ENCODE measurements at places on chromosomes 12 and 14.

GRCh38 chr12:57025196-57025595 is 8.9 kb upstream of the TAC3 start:
- no peak for DNase-seq

GRCh38 chr14:85479306-85479705 is 50.6 kb upstream of the FLRT2 start:
- no peak for DNase-seq

DNA sequence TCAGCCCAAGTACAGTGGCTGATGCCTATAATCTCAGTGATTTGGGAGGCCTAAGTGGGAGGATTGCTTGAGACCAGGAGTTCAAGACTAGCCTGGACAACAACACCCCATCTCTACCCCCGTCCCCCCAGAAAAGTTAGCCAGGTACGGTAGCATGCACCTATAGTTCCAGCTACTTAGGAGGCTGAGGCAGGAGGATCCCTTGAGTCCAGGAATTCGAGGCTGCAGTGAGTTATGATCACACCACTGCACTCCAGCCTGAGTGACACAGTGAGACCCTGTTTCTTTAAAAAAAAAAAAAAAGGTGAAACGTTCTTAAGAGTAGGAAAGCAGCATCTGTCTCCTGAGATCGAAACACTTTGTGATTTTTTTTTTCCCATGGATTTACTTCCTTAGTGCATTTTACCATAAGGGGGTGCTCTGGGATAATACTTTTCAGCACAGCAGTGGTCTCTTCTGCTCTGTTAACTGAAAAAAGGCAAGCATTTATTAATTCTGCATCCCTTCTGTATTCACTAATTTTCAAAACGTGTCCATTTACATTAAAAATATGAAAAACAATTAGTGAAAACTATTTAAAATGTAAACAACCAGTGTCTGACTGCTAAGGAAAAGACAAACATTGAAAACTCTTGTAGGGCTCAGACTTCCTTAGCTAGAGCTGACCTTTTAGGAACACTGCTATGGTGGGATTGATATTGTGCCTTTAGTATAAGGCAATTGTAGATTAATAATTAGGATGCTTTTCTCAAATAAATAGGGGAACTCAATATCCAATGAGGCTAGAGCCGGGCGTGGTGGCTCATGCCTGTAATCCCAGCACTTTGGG is 31.2 kb upstream of the USP44 start:
- DNase-seq, result no peak

DNA sequence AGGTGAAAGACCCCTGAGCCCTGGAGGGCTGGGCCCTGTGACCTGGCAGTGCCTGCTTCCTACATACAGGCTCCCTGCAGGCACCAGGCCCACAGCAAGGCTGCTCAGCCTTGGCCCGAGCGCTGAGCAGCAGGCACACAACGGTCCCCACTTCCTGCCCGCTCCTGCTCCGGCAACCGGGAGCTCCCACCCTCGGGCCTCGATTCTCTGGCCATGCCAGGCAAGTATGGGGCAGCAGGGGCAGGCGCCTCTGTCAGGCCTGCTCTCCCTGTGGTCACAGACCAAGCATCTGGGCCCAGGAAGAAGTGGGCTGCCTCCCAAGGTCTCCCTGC is 30.6 kb upstream of the NUDT14 start:
- DNase-seq, result no peak

DNA sequence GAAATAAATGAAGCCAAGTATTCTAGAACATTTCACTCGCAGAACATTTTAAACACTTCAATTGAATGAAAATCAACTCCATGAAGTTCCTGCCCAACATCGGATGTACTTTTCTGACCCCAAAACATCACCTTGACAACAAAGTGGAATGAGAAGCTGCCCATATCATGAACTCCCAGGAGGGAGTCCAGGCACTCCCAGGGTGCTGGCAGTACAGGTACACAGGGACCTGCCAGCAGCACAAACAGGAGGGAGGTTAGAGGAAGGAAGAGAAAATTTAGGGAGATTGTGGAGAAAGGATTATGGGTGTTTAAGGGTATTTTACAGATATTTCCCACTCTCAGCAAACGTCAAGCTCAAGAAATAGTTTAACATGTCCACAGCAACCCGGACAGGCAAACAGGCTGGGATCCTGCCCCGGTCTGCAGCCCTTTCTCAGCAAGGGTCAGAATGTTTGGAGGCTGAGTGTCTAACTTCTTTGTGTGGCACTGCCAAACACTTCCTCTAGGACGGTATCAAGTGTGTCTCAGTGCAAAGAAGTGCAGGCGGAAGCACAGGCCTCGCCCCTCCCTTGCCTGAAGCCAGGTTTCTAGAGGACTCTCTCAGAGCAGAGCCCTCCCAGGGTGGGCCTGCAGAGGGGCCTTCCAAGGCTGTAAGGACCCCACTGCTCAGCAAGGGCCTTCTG is 72.2 kb downstream of the SETD3 start:
- DNase-seq, result no peak

DNA sequence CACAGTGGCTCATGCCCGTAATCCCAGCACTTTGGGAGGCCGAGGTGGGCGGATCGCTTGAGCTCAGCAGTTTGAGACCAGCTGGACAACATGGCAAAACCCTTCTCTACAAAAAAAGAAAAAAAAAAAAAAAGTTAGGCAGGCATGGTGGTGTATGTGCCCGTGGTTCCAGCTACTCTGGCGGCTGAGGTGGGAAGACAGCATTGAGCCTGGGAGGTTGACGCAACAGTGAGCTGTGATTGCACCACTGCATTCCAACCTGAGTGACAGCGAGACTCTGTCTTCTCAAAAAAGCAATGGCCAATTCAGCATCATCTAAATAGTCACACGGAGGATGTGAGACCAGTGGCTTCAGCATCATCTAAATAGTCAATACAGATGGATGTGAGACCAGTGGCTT is 10.4 kb upstream of the SAMD4A start:
- DNase-seq, result no peak

DNA sequence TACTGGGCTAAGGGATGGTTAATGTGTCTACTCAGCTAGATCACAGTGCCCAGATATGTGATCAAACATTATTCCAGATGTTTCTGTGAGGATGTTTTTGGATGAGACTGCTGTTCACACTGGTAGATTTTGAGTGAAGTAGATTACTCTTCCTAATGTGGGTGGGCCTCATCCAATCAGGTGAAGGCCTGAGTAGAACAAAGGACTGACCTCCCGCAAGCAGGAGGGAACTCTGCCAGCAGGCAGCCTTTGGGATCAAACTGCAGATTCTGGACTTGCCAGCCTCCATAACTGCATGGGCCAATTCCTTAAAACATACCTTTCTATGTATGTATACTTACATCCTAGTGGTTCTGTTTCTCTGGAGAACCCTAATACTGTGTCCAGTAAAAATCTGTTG is 219.3 kb downstream of the APAF1 start:
- DNase-seq, result no peak

- no peak for DNase-seq
Observed at GRCh38 chr14:104577426-104577825, 2.1 kb upstream of the C14orf180 start.

GRCh38 chr12:130339951-130340350 is 2.3 kb downstream of the PIWIL1 start:
- no peak for DNase-seq

DNA sequence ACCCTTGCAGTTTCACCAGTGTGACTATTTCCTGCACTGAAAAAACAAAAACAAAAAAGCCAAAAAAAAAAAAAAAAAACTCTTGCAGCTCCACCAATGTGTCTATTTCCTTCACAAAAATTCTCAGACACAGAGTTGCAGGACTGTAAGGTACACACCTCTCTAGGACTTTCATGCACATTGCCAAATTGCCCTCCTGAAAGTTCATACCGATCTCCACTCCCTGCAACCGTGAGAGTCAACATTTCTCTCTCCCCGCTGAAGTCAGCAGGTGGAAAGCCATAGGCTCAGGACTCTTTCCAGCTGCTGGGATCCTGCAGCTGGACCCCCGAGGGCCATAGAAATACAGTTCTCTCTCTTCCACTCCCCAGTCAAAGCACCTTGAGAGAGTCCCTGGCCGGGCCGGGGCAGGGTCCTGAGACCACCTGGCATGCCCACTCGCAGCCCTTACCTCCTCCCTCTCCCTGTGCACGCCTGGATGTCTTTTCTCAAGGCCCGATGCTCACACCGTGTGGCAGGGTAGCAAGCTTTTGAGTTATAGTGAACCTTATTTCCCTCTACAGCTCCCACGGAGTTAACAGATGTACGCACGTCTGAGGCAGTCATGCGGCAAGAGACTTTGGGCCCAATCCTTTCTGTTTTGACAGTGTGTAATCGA is 23.6 kb downstream of the MMAB start:
- no peak for DNase-seq

DNA sequence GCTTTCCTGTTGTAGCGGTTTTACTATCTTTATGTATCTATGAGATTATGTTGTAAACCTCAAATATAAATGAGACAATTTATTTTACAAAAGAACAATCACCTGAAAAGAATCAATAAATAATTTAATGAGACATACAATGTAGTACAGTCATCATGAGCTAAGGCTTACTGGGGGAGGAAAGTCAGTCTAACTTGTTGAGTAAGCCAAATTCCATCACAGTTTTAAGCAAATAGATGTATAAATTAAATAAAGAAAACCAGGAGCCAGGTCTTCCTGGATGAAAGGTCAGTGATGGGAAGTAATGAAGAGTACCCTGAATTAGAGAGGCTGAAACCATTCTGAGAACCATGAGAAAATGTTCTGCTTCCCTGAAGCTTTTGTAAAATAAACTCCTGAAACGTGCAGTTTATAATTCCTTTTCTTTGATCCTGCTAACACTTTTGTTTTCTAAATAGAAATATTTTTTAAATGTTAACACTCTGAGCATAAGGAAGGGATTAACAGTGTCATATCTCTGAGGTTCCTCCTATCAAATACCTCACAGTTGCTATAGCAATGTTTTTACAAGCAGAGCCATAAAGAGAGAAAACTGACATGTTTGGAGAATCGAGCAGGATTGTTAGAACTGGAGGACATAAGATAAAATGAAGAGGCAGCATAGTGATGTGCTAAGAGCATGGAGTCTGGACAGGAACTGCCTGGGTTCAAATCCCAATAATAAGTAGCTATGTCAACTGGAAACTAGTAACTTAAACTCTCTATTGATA is 444.9 kb upstream of the FOXG1 start:
- DNase-seq, result no peak

DNA sequence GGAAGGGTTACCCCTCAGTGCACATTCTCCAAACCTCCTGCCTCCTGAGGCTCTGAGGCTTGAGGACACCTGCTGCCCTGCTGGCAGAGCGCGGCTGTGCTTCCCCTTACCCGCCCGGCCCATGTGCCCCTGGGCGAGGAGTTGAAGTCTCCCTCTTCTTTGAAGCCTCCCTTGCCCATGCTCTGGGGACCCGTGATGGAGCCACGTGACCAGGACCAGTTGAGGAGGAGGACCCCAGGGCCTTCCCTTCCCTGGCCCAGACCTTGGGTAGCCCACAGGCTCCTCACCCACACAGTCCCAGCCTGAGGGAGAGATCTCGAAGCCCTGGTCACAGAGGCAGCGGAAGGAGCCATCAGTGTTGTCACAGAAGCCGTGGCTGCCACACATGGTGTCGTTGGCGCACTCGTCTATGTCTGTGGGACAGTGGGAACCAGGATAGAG is 12.9 kb downstream of the ISCA2 start:
- DNase-seq, result no peak

- DNase-seq, result no peak
Observed at GRCh38 chr14:63862163-63862562, 9.4 kb downstream of the SYNE2 start.

DNA sequence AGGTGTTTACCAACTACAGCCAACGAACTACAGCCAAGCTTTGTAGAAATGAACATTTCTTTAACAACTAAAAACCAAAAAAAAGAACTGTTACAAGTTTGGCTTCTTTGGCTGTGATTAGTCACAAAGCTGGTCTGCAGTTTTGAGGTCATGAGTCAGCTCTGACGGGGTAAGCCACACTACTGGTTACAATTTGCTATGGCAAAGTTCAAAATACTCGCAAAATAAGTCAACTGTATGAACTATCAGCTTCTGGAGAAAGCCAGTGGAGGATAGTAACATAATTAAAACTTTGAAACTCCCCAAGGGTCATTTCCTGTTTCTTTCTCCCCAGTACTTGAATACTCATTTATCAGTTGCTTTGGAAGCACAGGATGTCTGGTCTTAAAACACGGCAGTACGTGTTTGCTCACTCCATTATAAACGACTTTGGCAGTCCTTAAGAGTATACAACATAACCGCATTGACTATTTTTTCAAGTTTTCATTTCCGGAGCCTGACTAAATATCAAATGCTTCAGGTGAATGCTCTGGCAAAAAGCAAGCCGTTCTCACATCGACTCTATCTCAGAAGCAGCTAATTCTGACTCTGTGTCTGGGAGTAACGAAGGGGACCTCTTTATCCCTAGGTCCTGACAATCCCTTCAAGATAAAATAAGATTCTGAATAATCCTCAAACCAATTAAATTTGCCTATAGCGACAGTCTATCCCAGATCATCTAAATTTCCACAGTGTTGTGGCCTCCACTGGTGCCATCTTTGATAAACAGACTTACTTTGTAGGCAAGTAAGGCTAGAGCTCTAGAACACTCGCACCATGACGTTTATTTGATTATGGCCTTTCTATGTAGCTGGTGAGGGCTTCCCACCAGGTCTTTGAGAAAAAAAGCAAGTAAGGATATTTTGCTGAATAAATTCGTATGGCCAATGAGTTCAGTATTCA is 10.6 kb downstream of the PHLDA1 start:
- DNase-seq, result no peak

- DNase-seq, result no peak
Observed at GRCh38 chr14:64387232-64387781, 846 bp upstream of the MTHFD1 start.

- DNase-seq, result no peak
Observed at GRCh38 chr14:90534838-90535555, 138.2 kb downstream of the CALM1 start.

- no peak for DNase-seq
Observed at GRCh38 chr12:2820432-2820831, 8.0 kb downstream of the ITFG2 start.

Data from NCI-H1436 treated with DMSO at 0.1 percent for 48 hours (cell line).